Stimulated activated CD8-positive, alpha-beta memory T cell treated with anti-CD3 and anti-CD28 coated beads, Interleukin-7, amount 100 ng/mL, for 1 hour (primary cell): ENCODE measurements at places on chromosomes 4 and X.

DNA sequence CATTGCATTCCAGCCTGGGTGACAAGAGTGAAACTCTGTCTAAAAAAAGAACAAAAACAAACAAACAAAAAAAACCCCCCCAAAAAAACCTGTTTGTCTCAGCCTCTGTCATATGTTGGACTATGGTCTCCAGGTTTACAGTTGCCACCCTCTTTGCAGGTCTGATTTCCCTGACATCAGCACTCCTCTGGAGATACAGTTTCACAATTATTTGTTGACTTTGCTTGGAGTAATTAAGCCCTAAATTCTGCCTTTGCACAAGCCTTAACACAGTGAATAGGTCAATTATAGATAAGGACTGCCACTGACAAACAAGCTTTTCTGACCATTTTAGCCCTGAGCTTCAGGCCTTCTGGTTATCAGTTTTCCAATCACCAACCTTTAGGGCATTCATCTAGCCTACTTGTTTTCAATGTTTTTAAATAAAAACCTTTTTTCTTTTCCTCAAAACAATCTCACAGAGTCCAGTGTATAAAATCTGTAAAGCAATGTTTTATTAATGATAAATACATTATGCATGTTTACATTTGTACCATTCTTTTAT, 20.4 kb upstream of the MAPK10 start:
- no peak for DNase-seq

DNA sequence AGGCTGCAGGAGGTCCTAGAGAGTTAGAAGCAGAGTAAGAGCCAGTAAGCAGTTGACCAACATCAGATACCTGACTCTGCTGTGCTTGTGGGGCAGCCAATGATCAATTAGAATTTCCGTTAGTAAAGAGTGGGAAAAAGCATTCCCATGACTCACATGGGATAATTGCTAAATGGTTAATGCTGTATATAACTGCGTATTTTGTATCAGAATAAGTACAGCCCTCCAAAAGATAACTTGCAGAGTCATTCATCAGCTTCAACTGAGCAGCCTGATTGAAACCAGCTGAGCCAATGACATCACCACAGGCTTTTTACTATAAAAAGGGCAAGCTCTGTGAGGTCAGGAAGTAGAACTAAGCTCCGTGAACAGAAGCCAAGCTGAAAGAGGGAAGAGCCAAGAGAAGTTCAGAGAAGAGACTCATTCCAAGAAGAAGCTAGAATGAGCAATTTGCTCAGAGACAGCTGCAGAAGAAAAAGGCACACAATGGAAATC, 67.9 kb downstream of the PPP3CA start:
- no peak for DNase-seq

DNA sequence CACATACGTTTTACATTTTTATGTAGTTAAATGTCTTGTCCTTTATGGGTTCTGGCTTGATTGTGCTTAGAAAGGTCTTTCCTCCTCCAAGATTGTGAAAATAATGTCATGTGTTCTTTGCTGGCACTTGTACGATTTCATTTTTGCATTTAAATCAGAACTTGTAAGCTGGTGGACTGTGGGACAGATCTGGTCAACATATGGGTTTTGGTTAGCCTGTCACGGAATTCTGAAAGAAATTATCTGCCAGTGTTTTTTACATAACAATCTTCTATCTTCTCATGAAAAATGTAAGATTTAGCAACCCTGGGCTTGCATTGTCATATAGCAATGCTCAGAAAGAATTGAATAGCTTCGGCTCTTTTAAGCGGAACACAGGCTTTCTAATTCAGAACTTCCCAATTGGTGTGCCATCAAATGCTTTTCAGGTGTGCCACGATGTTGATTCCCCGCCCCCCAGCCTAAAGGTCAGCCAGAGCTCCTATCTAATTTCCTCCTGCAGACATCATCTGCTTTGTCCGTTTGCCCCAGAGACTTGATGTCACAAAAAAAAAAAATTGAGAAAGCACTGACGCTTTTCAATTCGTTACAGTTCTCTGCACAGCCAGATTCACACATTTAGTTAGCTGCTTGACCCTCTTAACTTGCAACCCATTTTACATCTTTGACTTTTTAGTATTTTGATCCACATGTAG, 16.2 kb downstream of the AFF1 start:
- DNase-seq: no peak

DNA sequence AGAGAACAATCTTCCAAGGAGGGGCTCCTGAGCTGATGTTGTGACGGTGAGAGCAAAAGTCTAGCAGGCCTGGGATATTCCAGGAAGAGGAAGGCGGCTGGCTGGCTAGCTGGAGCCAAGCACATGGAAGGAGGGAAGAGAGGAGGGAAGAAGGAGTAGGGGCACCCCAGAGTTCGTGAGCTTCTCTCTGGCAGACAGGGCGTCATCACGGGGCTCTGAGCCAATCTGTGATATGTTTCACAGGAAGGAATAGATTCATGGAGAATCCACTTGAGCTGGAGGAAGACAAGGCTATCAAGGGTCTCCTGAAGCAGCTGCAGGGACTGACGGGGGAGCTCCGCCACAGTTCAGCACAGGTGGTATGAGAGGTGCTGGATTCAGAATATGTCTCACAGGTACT, 73.6 kb downstream of the DHRSX start:
- no peak for DNase-seq

- no peak for DNase-seq
Observed at GRCh38 chr4:8306511-8307021, 37.0 kb downstream of the HTRA3 start.

DNA sequence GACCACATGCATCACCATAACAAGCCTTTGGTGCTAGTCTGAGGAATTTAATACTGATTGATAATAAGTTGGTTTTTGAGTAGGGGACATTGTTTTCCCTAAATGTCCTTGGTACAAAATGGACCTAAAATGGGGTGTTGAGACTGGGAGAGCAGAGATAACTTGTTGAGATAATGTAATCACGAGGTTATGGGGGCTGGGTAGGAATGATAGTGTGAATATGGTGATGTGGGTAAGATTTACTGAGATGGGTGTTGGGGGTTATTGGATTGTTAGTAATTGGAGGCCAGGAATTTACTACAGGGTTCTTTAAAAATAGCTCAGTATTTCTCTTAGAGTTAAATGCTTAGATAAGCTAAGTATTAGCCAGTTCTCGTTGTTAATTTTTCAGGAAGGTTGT, 3.9 kb downstream of the BMP2K start:
- DNase-seq: no peak

DNA sequence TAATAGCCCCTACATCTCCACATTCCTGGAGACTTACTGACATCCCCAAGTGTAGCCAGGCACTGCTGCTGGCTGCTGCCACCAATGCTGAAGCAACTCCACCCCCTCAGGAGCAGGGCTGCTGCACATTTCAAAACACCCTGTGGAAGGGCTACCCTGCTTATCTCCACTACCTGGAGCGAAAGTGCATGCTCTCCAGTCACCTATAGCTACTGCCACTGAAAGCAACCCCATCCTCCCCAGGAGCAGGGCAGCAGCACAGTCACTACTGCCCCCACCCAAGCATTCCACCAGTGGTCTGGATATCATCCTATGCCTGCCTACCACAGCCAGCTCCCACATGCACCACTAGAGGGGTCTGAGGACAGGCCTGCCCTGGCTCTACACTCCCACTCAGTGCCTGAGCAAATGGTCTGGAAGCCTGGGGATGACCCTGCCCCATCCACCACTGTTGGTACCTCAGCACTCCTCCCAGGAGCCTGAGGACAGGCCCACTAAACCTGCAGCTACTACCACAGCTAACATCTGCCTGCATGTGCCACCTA, 55.3 kb downstream of the MANBA start:
- no peak for DNase-seq

GRCh38 chr4:40055863-40056715, 561 bp upstream of the N4BP2 start:
- DNase-seq: peak; percentile 9

DNA sequence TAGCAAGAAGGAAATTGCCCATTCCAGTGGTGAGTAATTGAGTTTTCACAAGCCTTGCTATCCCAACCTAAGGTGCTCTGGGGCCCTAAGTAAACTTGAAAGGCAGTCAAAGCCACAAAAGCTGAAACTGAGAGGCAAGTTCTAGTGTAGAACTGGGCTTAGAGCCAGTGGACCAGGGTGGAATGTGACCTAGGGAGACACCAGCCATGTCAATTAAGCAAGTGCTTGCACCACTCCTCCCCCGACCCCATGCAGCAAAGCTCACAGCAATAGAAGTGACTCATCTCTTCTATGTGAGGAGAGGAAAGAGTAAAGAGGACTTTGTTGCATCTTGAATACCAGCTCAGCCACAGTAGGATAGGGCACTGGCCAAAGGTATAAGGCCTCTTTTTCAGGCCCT, 486.1 kb upstream of the POU3F4 start:
- DNase-seq: no peak
